Vagina (tissue), 2 donors: ENCODE measurements at places on chromosomes 2 and 18. TPM values are rescaled to one million over a fixed set of nuclear protein-coding genes. Genes with fewer than 3 reads are reported as not detected.

DNA sequence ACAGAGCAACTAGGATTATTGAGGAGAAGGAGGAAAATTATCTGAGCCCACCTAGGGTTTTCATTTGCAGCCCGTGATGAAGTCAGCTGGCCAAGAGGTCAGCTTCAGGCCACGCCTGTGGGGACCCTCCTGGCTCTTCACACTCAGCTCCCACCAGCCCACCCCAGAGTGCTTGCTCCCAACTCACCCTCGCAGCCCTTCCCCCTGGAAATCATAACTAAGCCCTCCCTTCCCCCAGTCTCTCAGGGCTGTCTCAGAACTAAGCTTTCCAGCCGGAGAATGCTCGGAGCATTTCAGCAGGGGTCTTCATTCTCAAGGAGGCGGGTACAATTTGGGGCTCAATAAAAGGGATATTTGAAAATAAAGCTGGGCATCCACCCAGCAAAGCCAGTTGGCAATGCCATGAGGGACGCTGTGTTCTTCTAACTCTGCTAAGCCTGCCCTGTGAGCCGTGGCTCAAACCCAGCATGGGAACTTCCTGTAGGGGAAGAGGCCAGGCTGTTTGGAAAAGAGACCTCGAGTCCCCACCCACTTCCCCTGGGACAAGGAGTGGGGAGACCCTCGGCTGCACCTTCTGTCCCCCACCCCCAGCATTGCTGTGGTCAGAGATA lies 194.9 kb downstream of the CTIF start:
- no peaks in the 10 kb centered on the region for H3K27me3 ChIP-seq
- DNase-seq, result no peak
- H3K4me1 ChIP-seq, result peaks cover 6% of the 10 kb centered on the region
- no peak overlapping the region for H3K27ac ChIP-seq
- no peak overlapping the region for H3K4me3 ChIP-seq

- H3K4me1 ChIP-seq, result no peaks in the 10 kb centered on the region
- H3K27me3 ChIP-seq, result no peaks in the 10 kb centered on the region
- no peak for DNase-seq
- no peak overlapping the region for H3K27ac ChIP-seq
- no peaks in the 10 kb centered on the region for H3K36me3 ChIP-seq
These were observed 124.6 kb downstream of the TMEFF2 start for GRCh38 chr2:192070099-192070498.

GRCh38 chr18:48045744-48046143 lies 115.3 kb upstream of the SMAD2 start:
- peaks cover 16% of the 10 kb centered on the region for H3K4me1 ChIP-seq
- H3K36me3 ChIP-seq, result no peaks in the 10 kb centered on the region
- H3K27ac ChIP-seq, result no peak overlapping the region
- DNase-seq, result no peak

DNA sequence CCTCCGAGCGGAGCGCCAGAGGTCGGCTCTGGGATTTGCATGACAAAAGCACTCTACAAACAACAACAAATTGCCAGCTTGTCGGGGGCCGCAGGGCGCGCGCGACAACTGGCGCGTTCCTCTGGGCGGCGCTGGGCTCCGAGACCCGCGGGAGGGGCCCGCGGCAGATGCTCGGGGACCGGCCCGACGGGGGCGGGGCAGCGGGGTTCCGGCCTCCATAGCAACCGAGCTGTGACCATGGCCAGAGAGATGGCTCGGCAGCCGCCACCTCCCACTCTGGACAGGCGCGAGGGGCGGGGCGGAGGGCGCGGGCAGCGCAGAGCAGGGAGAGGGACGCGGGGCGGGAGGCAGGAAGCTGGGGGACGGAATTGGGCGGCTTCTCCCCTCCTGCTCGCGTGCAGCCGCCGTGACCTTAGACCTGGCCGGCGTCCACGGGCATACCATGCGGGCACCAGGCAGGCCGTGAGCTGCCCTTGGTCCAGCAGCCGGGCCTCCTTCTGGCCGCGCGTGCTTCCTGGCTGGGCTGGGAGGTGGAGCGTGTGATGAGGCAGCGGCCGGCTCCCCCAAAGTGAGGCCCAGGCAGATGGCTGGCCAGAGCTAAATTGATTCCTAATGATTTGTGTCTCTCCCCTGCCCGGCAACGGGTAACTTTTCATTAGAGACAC lies 171.5 kb downstream of the CELF4 start:
- no peak for DNase-seq
- H3K27ac ChIP-seq, result peak overlapping the region; percentile 66

Gene SPP2
- total RNA-seq, result not detected

DNA sequence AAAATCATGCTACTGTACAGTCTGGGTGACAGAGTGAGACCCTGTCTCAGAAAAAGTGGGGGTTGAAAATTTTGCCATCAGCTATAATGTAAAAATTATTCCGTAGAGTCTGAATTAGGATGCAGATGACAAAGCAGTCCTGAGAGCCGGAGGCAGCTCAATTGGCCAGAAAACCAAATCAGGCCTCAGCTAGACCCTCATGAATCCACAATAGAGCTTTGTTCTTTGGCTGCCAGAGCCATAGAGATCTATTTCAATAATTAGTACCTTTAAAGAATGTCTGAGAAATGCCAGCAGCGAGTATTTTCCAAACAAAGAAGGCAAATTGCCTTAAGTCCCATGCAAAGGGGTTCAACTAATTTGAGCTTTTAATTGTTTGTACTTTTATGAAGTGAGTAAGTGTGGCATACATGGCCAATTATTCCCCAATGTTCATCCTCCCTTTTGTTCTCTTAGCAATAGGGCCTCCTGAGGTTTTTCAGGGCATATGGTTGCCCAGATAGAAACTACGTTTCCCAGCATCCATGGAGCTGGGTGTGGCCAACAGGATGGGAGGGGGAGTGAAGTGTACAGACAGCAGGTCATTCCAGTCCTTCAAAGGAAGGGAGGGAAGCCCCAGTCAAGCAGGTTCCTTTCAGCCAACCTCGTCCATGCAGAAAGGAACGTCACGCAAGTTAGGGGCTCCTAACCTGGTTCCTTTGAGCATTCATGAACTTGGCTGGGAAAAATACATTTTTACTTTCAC lies 211.3 kb upstream of the APCDD1 start:
- H3K27me3 ChIP-seq, result no peaks in the 10 kb centered on the region
- H3K36me3 ChIP-seq, result no peaks in the 10 kb centered on the region
- no peak overlapping the region for H3K4me3 ChIP-seq
- H3K27ac ChIP-seq, result no peak overlapping the region
- no peak for DNase-seq

- no peak overlapping the region for H3K4me3 ChIP-seq
- no peak for DNase-seq
- H3K4me1 ChIP-seq, result no peaks in the 10 kb centered on the region
- H3K36me3 ChIP-seq, result no peaks in the 10 kb centered on the region
- no peak overlapping the region for H3K27ac ChIP-seq
These were observed 153.6 kb upstream of the ZNF804A start for GRCh38 chr2:184444623-184445223.

- no peaks in the 10 kb centered on the region for H3K27me3 ChIP-seq
- H3K36me3 ChIP-seq, result no peaks in the 10 kb centered on the region
These were observed 133.3 kb upstream of the TFPI start for GRCh38 chr2:187687585-187687984.

Gene POTEJ
- not detected for total RNA-seq

Gene FAM228B
- 16.5 TPM for total RNA-seq

GRCh38 chr2:47043142-47043890 lies 111.8 kb downstream of the STPG4 start:
- H3K27me3 ChIP-seq, result no peaks in the 10 kb centered on the region
- no peaks in the 10 kb centered on the region for H3K36me3 ChIP-seq
- no peak overlapping the region for H3K4me3 ChIP-seq
- no peak for DNase-seq
- peak overlapping the region; percentile 81 for H3K27ac ChIP-seq
- H3K4me1 ChIP-seq, result peaks cover 51% of the 10 kb centered on the region

GRCh38 chr2:227370791-227371312 lies 8.3 kb downstream of the TM4SF20 start:
- no peaks in the 10 kb centered on the region for H3K36me3 ChIP-seq
- no peaks in the 10 kb centered on the region for H3K27me3 ChIP-seq
- no peak overlapping the region for H3K27ac ChIP-seq
- no peak overlapping the region for H3K4me3 ChIP-seq
- DNase-seq, result no peak
- no peaks in the 10 kb centered on the region for H3K4me1 ChIP-seq
